ENCODE measurements at places on chromosomes 1 and 21.
A peak's percentile ranks its signal among the peaks of the same experiment; 100 is the strongest.

DNA sequence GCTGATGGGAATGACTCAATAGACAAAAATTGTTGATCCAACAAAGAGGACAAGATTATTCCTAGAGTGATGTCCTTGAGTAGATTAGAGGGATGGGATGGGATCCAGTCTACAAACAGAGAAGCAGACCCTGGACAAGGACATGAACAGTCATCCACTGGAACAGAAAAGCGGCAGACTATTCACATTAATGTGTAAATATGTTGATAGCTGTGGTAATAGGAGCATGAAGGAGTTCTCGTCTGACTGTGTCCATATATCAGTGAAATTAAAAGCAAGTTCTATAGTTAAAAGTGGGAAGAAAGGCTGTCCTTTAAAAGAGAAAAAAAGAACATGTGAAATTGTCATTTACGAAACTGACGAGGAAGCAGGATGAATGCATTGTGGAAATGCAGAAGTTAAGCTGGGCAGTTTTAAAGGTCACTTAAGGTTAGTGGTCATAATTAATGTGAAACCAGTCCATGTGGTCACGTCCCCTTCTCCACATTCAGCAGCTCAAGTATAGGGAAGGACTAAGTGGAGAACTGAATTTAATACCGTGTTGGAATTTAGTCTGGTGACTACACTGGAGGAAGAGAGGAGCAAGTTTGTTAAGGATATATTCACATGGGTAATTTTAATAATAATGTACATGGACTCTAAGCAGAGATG lies 62.1 kb downstream of the PIK3R3 start:
- DNase-seq = no peak

DNA sequence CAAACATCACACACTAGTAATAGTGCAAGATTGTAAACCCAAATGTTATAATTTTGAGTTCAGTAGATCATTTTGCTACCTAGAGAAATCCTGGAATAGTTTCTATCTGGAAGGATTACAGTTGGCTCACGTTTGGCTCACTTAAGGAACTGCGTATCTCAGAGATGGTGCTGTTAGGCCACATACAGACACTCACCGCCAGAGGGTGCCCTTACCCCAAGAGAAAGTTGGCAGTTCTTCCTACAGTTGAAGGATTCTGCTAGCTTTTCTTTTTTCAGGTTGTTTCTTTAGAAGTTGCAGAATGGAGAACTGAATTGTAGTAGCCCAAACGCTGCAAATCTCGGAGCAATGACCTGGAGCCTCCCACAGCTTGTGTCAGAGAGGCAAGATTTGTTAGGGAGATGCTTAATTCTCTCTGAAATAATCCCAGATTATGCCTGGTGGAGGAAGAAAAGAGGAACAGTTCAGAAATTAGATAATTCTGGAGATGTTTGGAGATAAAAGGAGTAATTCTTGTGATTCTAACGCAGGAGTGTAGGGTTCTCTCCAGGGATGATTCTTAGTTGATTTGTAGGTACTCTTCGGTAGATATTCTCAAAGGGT lies 87.9 kb upstream of the PAPPA2 start:
- peak; percentile 54 for DNase-seq

GRCh38 chr1:223230161-223230881 lies 87.3 kb upstream of the TLR5 start:
- DNase-seq = no peak

DNA sequence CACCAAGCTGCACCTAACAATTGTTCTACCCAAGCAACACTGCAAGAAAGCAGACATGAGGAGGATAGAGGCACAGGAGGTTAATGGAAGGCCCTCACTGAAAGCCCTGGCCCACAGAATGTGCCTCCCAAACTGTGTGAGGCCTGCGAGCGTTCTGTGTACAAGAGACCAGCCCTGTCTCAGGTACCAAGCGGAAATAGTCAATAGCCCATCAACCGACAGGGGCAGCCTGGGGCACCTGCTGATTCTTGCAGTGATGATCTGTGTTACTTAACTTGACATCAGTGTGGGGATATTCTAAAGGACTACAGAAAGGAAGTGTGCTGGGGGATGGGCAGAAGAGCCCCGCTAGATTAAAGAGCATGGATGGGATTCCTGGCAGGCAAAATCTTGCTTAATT lies 392.4 kb downstream of the KCNH1 start:
- no peak for DNase-seq

DNA sequence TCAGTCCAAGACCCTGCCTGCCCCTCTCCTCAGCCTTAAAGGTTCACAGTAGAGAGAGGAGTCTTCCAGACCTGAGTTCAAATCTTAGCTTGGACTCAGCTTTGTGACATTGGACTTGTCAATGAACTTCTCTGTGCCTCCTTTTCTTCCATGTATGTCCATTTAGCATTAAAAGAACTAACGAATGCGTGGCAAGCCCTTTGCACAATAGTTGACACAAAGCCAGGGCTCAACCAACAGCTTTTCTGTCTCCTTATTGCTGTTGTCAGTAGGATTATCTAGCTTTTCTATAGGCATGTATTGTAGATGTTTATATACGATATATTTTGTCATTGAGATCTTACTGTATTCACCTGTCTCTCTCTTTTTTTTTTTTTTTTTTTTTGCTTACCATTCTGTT lies 450.8 kb downstream of the PTPRU start:
- no peak for DNase-seq

- no peak for DNase-seq
These were observed 36.4 kb downstream of the KYAT3 start for GRCh38 chr1:88956003-88956402.

- DNase-seq = no peak
These were observed 24.1 kb upstream of the RNF19B start for GRCh38 chr1:32988665-32989064.

- no peak for DNase-seq
These were observed 194.9 kb upstream of the C1orf87 start for GRCh38 chr1:60268451-60268850.

DNA sequence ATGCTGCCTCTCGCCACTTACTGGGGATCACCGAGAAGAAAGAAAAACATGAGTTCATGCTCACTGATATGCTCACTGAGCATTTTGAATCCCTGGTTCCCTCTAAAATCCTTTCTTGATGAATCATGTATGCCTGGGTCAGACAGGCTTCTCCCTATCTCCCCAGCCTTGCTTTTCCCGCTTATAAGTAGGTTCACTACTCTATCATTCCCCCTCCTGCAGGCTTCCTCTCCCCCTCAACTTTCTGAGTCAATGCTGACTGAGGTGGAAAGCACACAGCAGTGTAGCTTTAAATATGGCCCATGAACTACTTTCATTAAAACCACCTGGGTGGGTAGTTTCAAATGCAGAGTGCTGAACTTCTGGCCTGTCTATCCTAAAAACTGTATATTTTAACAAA lies 41.7 kb downstream of the FMO4 start:
- DNase-seq = no peak

- DNase-seq = no peak
These were observed 1297.6 kb downstream of the BRINP3 start for GRCh38 chr1:189180057-189180456.

DNA sequence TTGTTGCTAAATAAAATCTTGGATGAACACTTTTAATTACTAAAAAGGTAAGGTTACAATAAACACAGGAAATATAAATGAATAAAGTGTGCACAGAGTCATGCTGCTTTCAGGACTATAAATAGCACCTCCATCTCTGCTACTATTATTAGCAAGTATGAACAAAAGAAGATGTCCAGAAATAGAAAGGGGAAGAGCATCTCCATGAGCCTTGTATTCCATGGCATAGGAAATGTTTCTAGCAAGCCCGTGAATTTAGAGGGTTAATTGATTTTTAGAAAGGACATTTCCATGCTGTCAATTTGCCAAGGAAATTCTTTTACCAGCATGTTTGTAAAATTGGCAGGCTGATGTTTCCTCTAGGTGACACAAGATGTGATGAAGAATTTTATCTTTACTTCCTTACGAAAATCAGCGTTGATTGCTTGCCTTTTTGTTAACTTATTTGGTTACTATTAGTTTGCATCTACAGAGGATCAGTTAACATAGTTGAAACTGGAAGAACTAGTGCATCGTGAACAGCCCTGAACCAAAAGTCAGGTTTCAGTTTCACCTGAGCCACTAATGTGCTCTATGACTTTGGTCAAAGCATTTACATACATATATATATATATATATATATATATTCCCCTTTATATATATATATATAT lies 45.3 kb downstream of the NR5A2 start:
- no peak for DNase-seq

- peak; percentile 50 for DNase-seq
These were observed at the start of gene IGFN1 for GRCh38 chr1:201190624-201191051. Gene IGFN1 (plus strand): TSS chr1:201190824. CDS start chr1:201193294, 2,470 bp downstream.

- DNase-seq = no peak
These were observed 131.6 kb downstream of the PTGER3 start for GRCh38 chr1:70916034-70916427.

GRCh38 chr1:107739651-107740050 lies 225.3 kb downstream of the VAV3 start:
- no peak for DNase-seq

DNA sequence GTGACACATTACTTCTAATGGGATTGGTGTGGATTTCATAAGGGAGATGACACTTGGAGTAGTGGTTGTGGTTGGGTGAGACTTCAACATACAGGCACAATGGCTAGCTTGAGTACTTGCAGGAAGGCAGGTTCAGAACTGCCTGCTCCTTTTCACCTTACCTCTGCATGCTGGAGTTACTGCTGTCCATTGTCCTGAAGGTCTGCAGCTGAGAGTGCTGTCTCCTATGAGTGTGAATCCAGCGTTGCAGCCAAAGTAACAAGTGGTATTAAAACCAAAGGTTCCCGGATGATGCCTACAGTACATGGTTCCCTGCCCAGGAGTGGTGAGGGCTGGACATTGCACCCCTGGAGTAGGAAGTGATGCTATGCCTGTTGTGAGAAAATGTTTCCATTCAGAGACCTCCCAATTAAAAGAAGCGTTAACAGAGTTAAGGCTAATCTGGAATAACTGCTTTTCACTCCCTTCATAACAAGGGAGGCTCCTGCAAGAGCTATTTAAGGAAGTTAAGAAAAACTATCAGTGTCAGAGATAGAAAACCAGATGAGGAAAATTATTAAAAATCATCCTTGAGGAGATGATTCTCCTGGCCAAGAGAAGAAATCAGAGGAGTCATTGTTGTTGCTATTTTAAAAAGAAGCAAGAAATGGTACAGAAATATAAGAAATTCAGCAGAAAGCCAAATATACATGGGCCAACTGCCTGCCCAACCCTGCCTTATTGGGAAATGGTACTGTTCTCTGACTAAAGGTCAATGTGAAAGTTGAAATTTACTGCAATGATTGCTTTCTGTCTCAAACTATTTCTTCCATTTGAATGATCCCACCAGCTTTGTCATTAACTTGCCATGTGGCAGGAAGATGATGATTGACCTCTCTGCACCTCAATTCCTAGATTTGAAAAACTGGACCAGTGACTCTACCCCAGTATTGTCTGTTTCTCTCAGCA lies 9.8 kb upstream of the F5 start:
- no peak for DNase-seq

DNA sequence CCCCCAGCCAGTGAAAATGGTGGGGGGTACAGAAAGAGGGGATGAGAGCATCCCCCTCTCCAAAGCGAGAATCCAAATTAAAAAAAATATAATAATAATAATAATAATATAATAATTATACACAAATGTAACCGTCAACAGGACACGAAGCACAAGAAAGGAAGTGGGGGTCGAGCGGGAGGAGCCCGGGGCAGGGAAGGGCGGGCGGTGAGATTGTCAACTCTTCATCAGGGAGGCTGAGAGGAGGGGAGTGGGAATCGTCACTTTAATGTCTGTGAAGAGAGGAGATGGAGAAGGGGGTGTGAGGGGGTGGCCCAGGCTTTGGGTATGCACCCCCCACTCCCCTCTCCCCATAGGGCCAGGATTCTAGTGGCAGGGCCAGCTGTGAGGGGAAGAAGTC lies 33.2 kb downstream of the MEF2D start:
- DNase-seq = no peak

DNA sequence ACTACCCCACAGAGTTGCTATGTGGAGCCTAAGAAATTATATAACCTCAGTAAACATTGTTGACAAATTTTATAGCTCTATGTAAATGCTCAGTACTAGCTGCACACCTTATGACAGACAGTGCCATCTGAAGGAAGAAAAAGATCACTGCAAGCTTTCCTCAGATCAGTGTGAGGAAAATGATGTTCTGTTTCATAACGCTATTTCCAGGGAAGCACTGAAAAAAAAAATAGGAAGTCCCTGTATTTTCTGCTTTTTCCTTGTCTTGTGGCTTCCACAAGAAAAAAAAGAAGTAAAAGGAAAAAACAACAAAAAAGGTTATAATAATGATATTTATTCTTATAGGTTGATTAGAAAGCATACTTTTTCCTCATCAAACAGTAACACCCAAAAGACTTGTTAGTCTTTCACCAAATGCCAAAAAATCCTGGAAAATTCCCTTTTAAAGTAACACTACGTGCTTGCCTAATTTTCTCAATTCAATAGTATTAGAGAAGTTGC lies 23.2 kb downstream of the LYST start:
- DNase-seq = peak; percentile 21

DNA sequence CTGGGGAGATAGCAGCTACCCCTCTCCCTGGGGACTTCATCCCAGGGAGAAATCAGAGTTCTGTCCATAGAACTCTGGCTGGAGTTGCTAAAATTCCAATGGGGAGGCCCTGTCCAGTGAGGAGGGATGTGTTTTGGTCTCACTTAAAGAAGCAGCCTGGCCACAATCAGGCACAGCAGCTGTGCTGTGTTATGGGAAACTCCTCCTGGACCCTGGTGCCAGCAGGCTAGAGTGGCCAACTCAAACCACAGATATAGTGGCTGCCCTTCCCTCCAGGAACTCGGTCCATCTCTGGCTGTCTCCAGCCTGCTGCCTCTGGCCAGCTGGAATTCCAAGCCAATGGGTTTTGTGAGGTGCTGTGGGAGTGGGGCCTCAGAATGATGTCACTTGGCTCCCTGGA lies 37.4 kb upstream of the SAMD11 start:
- DNase-seq = no peak

DNA sequence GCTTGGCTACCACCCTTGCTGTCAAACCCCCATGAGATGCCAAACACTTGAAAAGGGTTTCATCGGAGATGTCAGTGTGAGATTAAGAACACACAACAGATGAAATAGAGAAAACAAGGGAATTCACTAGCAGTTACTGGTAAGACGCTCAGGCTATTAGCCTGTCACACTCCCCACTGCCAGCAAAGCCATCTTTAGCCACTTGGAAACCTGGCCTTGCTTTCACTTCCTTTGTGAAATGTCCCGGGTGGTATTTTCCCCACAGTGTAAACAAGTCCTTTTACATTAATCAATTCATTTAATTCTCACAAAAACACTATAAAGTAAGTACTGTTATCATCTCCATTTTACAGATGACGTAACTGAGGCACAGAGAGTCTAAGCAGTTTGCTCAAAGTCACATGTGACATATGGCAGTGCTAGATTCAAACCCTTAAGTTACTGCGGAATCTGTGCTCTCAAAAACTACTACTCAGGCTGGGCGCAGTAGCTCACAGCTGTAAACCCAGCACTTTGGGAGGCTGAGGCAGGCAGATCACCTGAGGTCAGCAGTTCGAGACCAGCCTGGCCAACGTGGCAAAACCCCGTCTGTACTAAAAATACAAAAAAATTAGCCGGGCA lies 32.7 kb upstream of the KHDRBS1 start:
- no peak for DNase-seq

GRCh38 chr1:29162025-29162424 lies 19.7 kb downstream of the SRSF4 start:
- DNase-seq = no peak

GRCh38 chr1:7669559-7670311 lies 101.4 kb upstream of the VAMP3 start:
- DNase-seq = peak; percentile 82

- DNase-seq = no peak
These were observed 6.6 kb downstream of the GLIS1 start for GRCh38 chr1:53732409-53732808.

GRCh38 chr1:63713627-63714481 lies 60.0 kb upstream of the ROR1 start:
- no peak for DNase-seq

GRCh38 chr1:26607186-26607585 lies 77.6 kb downstream of the RPS6KA1 start:
- DNase-seq = no peak

Data from SK-N-DZ (cell line).